ENCODE measurements at places on chromosomes 7 and 10.

GRCh38 chr10:69879634-69880257 lies 78.0 kb downstream of the COL13A1 start:
- no peak for DNase-seq

- DNase-seq, result no peak
These were observed 11.8 kb downstream of the NT5C3A start for GRCh38 chr7:33050535-33051318.

GRCh38 chr10:47048526-47048905 lies 137.3 kb downstream of the PTPN20 start:
- no peak for DNase-seq

DNA sequence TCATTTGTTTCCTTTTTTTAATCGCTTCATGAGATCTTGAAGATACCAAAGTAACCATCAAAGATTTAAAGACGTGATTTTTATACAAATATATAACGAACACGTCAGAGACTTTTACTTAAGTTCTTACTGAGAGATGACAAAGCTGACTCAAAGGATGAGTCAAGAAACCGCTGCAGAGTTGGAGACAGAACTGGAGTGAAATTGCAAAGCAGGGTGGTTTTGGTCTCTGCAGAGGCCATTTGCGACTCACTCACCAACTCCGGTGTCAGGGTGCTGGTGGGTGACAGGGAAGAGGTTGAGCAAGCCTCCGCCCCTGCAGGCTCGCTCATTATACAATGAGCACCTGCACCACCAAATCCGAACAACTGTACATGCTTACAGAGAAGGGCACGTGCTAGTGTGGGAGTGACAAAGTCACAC lies 75.2 kb downstream of the DNAJB6 start:
- peak; percentile 77 for DNase-seq

- DNase-seq, result no peak
These were observed 8.7 kb downstream of the GIMAP5 start for GRCh38 chr7:150745876-150746275.

- DNase-seq, result peak; percentile 9
These were observed 44.6 kb upstream of the RSBN1L start for GRCh38 chr7:77651575-77652162.

- DNase-seq, result no peak
These were observed 158.0 kb downstream of the KCNMA1 start for GRCh38 chr10:77479586-77479985.

GRCh38 chr7:138919216-138919615 lies 62.0 kb downstream of the KIAA1549 start:
- no peak for DNase-seq

Measured in T-helper 2 cell treated with Interferon-gamma antibody and Interleukin-4, amounts not matched to agents 5 μg/mL and 100 μg/mL, for 36 hours (primary cell).